ENCODE measurements at places on chromosomes 16 and 17. TPM values are rescaled to one million over a fixed set of nuclear protein-coding genes. Genes with fewer than 3 reads are reported as not detected.

GRCh38 chr17:82859431-82860403 lies 19.9 kb upstream of the ZNF750 start:
- H3K27ac ChIP-seq: no peak overlapping the region
- DNase-seq: no peak
- H3K4me3 ChIP-seq: no peak overlapping the region
- H3K4me1 ChIP-seq: 0 out of 2 replicates have a peak, but pooled peaks cover 2% of the 10 kb centered on the region

- no peak overlapping the region for H3K4me3 ChIP-seq
- H3K36me3 ChIP-seq: no peaks in the 10 kb centered on the region
- H3K27ac ChIP-seq: no peak overlapping the region
- no peaks in the 10 kb centered on the region for H3K27me3 ChIP-seq
- no peaks in the 10 kb centered on the region for H3K4me1 ChIP-seq
- DNase-seq: no peak
Measured at GRCh38 chr16:27824786-27825185, 238.7 kb downstream of the GSG1L start.

DNA sequence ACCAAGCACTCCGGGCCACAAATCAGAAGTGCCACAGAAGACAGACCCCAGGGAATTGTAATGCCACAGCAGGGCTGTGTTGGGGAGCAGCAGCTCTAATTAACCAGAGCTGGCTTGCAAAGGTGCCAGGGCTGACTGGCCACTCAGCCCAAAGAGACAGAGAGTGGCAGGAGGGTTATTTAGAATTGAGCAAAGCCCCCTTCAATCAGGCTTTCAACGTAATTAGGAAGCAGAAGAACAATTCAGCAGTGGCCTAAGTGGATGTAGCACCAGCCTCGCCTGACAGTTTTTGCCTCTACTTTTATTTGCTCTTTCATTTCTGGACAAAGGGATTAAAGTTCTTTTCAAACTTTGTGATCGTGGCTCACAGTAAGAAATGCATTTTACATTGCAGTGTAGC lies 278.3 kb upstream of the IRX3 start:
- no peaks in the 10 kb centered on the region for H3K4me1 ChIP-seq
- H3K36me3 ChIP-seq: no peaks in the 10 kb centered on the region
- H3K27ac ChIP-seq: no peak overlapping the region
- no peak overlapping the region for H3K4me3 ChIP-seq

DNA sequence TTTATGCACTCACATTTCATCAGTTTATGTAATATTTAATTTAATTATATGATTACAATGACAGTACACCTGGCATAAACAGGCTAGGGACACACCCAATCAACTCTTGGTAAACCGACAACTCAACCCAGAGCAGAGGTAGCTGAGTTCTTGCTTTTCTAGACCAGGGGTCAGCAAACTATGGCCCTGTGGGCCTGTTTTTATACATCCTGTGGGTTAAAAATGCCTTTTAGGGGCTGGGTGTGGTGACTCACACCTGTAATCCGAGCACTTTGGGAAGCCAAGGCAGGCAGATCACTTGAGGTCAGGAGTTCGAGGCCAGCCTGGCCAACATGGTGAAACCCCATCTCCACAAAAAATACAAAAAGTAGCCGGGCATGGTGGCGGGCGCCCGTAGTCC lies 99.2 kb upstream of the TMEM97 start:
- H3K4me1 ChIP-seq: no peaks in the 10 kb centered on the region
- H3K36me3 ChIP-seq: no peaks in the 10 kb centered on the region
- H3K27me3 ChIP-seq: no peaks in the 10 kb centered on the region
- no peak overlapping the region for H3K27ac ChIP-seq

DNA sequence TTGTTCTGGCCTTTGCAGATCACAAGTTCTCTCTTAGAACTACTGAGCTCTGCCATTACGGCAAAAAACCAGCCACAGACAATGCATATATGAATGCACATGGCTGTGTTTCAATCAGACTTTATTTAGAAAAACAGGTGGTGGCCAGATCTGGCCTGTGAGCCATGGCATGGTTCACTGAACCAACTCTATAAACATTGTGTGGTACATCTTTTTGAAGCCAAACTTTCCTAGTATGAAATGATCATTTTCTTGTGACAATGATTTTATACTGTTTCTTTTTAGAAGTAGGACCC lies 65.9 kb upstream of the AMZ2 start:
- no peak overlapping the region for H3K4me3 ChIP-seq
- no peaks in the 10 kb centered on the region for H3K4me1 ChIP-seq
- H3K27ac ChIP-seq: no peak overlapping the region
- DNase-seq: no peak

DNA sequence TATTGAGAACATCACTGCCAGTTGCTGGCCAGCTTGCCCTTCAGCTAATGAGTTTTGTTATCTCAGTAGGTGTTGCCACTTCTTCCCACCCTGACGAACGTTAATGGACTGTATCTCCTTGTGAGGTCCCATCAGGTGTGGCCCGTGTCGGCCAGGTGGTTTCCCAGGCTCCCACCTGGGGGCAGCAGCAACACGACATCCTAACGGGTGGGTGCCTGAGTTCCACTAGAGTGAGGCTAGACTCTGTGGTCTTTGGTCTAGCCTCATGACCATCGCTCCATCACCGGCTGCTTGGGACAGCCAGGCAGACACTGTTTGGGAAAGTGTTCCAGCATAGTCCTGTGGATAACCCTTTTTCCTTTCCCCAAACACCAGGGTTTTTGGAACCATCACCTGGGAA lies 45.6 kb upstream of the LCMT1 start:
- H3K36me3 ChIP-seq: no peaks in the 10 kb centered on the region
- no peaks in the 10 kb centered on the region for H3K27me3 ChIP-seq
- H3K27ac ChIP-seq: no peak overlapping the region
- H3K4me3 ChIP-seq: no peak overlapping the region
- peak; percentile 52 for DNase-seq

- no peaks in the 10 kb centered on the region for H3K4me1 ChIP-seq
- DNase-seq: no peak
- peak overlapping the region; percentile 97 for H3K27ac ChIP-seq
- H3K27me3 ChIP-seq: no peaks in the 10 kb centered on the region
- H3K4me3 ChIP-seq: peak overlapping the region; percentile 90
- H3K36me3 ChIP-seq: no peaks in the 10 kb centered on the region
Measured at GRCh38 chr16:20901436-20902112, 1.0 kb downstream of the LYRM1 start.

DNA sequence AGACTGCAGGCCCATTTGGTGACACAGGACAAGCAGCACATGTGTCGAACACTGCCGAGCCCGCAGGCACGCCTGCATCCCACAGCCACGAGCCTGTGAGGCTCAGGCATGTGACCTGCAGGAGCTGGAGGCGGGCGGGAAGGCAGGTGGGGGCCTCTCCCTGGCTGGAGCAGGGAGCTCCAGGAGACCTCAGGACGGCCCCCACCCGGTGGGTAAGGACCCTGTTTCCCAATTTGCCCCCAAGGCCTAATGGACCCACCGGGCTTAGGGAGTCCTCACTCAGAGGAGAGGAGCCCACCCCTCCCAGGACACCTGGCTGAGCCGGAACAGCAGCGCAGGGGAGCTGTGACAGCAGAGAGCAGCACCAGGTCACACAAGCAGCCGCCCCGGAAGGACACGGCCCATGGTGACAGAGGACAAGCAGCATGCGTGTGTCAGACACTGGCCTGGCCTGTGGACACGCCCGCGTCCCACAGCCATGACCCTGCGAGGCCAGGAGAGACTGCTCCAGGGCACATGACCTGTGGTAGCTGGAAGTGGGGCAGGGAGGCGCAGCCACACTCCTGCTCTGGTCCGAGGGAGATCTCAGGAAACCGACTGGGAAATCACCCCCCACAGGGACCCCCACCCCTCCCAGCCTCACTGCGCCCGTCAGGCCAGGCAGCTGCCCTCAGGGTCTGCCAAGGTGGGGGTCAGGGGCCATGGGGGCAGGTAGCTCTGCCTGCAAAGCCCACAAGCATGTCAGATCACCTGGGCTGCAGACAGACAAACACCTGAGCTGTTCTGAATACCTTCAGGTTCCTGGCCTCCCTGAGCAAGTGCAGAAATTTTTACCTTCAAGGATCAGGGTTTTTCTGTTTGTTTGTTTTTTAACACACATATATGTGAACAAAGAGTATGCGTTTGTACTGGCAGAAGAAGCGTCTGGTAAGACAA lies 2.4 kb downstream of the SPSB3 start:
- no peak overlapping the region for H3K4me3 ChIP-seq
- H3K27me3 ChIP-seq: no peaks in the 10 kb centered on the region

DNA sequence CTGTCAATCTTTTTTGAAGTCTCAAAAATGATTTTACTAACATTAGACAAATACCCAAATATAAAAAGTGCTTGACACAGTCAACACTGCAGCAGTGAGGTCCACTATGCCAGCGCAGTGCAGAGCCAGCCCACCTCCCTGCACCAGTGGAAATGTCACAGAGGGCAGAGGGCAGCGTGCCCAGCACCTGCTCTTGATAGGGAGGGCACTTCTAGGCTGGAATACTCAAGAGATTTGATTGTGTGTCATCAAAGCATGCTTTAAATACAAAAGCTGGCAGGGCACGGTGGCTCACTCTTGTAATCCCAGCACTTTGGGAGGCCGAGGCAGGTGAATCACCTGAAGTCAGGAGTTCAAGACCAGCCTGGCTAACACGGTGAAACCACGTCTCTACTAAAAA lies 136.0 kb downstream of the ANKRD11 start:
- H3K27ac ChIP-seq: no peak overlapping the region
- H3K4me3 ChIP-seq: no peak overlapping the region
- H3K4me1 ChIP-seq: no peaks in the 10 kb centered on the region
- DNase-seq: no peak
- no peaks in the 10 kb centered on the region for H3K27me3 ChIP-seq
- H3K36me3 ChIP-seq: no peaks in the 10 kb centered on the region

DNA sequence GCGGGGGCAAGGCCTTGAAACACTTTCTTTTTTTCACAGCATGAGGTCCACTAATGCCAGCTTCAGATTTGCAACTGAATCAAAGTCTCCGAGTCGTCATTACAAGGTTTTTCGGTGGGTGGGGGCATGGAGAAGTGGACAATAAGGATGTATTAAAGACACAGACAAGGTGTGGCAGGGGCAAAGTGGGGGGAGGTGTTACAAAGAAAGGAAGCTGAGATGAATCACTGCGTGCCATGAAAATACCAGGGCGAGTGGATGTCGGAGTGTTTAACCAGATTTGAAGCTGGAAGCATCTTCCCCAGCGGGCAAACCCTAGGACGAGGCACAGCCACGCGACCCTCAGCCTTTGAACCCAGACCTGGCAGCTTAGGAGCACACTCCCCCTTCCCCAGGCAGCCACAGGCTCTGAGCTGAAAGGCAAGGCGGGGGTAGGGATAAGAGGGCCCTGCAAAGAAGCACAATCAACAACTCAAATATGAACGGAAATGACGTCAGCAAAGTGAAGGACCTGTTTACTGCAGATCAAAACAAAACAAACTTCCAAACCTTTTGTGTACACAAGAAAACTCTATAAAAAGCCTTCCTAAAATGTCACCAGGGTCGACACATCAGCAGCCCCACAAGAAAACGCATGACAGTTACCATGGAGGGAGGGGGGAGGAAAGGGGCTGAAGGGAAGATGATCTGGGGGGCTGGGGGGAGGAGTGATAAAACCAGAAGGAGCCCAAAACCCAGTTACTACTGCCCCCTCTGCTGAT lies 5.6 kb upstream of the ZFHX3 start:
- H3K27ac ChIP-seq: no peak overlapping the region
- H3K4me3 ChIP-seq: peak overlapping the region; percentile 11
- H3K36me3 ChIP-seq: no peaks in the 10 kb centered on the region

DNA sequence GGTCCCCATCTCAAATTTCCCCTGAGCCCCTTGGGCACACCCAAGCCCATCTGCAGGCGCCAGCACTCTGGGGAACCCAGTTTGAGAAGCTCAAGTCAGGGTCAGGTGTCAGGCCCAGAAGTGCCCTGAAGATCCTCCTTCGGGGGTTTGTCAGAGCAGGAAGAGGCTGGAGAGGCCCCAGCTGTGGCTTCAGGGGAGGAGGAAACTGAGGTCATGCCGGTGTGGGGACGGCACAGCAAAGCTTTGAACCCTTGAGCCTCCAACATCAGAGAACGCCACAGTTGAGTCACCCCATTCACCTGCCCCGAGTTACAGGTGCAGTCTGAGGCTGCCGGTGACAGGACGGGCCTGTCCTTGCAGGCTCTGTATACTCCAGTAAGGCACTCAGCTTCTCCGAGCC lies 140.2 kb upstream of the CIBAR2 start:
- no peak for DNase-seq
- H3K27ac ChIP-seq: no peak overlapping the region
- H3K4me3 ChIP-seq: no peak overlapping the region
- peaks cover 11% of the 10 kb centered on the region for H3K4me1 ChIP-seq
- H3K36me3 ChIP-seq: no peaks in the 10 kb centered on the region

- no peak for DNase-seq
- H3K36me3 ChIP-seq: no peaks in the 10 kb centered on the region
- H3K27ac ChIP-seq: no peak overlapping the region
- no peaks in the 10 kb centered on the region for H3K4me1 ChIP-seq
- H3K4me3 ChIP-seq: no peak overlapping the region
Measured at GRCh38 chr17:54836723-54837462, 63.8 kb upstream of the TOM1L1 start.

- H3K27ac ChIP-seq: no peak overlapping the region
- no peak for DNase-seq
- peaks cover 8% of the 10 kb centered on the region for H3K4me1 ChIP-seq
- H3K4me3 ChIP-seq: no peak overlapping the region
- peaks cover 3% of the 10 kb centered on the region for H3K36me3 ChIP-seq
Measured at GRCh38 chr16:15979801-15980200, 30.4 kb downstream of the ABCC1 start.

DNA sequence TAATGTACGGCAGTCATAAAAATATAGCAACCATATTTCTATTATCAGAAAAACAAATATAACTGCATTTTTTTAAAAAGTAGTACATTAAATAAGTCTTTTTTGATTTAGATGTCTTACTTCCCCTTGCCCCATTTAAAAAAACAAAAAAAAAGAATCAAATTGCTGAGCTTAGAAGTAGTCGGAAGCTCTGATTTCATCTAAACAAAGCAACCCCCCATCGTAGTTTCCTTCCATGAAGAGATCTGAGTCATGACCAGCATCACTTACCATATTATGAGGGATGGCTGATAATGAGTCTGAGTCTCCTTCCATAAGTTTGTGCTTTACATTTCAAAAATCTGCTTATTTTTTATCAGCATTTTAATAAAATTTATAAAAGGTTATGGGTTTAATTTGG lies 86.2 kb downstream of the ITFG1 start:
- H3K4me1 ChIP-seq: peaks cover 9% of the 10 kb centered on the region
- H3K36me3 ChIP-seq: no peaks in the 10 kb centered on the region
- H3K4me3 ChIP-seq: no peak overlapping the region
- H3K27ac ChIP-seq: no peak overlapping the region

METTL23 gene
- 36.1 TPM for total RNA-seq

CDYL2 gene
- total RNA-seq: 5.3 TPM

SKAP1 gene
- total RNA-seq: not detected

PRSS33 gene
- total RNA-seq: not detected

GRAP gene
- 0.29 TPM for total RNA-seq

PLK1 gene
- total RNA-seq: 135 TPM

C16orf74 gene
- total RNA-seq: 7.3 TPM

CCL13 gene
- total RNA-seq: not detected
